HS-5 (cell line): ENCODE measurements at places on chromosomes 1 and 21.

DNA sequence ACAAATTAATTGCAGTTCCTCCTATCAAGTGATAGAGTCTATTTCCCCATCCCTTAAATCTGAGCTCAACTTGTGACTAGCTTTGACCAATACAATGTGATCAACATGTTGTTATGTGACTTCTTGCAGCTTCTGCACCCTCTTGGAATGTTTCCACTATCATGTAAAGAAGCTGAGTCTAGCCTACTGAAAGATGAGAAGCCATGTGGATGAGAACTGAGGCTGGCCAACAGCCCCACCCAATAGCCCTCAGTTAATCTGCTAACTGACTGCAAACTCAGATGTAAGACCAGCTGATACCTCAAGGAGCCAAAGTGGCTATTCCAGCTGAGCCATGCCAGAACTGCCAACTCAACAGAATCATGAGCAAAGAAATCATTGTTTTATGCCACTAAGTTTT is 44.0 kb downstream of the LYST start:
- DNase-seq: no peak

DNA sequence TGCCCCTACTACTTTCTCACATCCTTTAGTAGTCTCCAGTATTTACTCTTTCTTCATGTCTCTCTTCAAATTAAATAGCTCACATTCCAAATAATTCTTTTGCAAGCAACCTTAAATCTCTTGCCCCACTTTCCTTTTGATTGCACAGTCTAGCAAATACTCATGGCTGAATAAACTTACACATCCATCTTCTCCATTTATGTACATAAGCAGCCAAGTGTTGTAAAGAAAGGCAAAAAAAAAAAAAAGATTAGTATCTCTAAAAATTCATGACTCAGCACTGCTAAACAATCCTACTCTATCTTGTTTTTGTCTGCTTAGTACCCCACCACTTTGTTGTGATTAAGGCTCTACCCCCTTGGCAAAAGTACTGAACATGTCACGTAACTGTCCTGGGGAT is 42.6 kb downstream of the F13B start:
- no peak for DNase-seq

DNA sequence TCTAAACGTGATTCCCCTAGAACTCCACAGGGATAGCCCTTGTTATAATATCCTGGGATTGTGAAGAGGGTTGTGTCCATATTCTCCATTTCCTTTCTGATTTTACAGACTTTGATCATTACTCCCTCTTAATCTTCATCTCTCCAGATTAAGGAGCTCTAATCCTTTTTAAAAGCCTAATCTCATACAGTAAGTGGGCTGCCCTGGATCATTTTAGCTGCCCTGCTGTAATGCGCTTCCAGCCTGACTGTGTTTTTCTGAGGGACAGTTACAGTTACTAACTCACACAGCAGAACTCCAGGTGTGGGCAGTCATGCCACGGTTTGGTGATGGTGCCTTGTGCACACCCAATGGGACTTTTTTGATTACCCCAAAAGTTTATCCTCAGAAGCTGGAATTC is 33.5 kb downstream of the PROX1 start:
- no peak for DNase-seq

GRCh38 chr1:34736692-34737091 is 18.2 kb upstream of the GJB5 start:
- no peak for DNase-seq

GRCh38 chr1:247933989-247934388 is 9.3 kb downstream of the OR2AJ1 start:
- no peak for DNase-seq

GRCh38 chr1:77143529-77144121 is 75.6 kb downstream of the PIGK start:
- no peak for DNase-seq

DNA sequence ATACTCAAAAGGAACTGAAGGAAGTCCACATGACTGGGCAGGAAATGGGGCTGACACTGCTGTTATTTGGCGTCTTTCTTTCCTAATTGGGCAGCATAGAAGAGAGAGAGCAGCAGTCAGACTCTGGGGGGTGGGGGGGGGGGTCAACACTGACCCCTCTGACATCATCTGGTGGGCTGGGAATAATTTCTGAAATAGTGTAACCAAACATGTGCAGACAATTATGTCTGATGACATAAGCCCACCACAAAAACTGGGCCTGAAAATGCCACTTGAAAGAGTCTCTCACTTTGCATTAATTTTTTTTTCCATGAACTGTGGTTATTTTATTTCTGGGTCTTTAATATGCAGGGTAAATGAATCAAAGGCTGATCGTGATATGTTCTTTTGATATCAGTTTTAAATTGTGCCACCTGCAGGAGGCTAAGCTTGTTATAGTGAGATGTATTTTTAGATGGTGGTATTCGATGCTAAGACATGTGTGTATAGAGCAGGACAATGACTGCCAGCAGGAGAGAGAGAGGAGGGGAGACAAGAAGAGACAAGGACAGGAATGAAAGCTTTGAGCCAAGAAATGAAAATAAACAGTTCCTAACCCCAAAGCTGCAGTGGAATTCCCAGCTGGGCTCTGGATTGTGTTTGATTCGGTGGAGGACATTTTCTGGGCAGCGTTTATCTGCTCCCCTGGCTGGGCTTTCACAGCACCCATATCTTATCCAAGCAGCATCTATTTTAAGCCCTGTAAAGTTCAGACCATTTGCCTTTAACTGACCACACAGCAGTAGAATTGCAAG is 264.7 kb downstream of the PBX1 start:
- DNase-seq: no peak

GRCh38 chr1:199573047-199573446 is 454.5 kb upstream of the NR5A2 start:
- DNase-seq: no peak

DNA sequence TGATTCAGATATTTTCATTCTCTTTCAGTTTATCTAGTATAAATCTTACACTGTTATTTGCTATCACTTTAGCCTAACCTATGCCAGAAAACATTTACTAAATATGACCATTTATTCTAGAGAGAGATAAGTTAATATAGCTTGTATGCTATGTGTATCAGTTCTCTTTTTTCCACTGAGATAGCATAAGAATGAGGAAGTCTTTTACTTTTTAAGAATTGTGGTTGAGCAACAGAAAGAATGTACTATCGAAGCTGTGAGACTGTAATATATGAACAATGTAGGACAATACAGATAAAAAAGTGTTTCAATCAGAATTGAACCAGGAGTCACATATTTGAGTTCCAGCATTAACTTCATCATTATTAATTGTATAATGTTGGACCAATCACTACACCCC is 479.9 kb upstream of the PLXNA2 start:
- no peak for DNase-seq

- no peak for DNase-seq
Measured at GRCh38 chr1:91400133-91400725, 4.4 kb downstream of the HFM1 start.

- DNase-seq: no peak
Measured at GRCh38 chr1:204439621-204440375, 28.2 kb upstream of the PPP1R15B start.

DNA sequence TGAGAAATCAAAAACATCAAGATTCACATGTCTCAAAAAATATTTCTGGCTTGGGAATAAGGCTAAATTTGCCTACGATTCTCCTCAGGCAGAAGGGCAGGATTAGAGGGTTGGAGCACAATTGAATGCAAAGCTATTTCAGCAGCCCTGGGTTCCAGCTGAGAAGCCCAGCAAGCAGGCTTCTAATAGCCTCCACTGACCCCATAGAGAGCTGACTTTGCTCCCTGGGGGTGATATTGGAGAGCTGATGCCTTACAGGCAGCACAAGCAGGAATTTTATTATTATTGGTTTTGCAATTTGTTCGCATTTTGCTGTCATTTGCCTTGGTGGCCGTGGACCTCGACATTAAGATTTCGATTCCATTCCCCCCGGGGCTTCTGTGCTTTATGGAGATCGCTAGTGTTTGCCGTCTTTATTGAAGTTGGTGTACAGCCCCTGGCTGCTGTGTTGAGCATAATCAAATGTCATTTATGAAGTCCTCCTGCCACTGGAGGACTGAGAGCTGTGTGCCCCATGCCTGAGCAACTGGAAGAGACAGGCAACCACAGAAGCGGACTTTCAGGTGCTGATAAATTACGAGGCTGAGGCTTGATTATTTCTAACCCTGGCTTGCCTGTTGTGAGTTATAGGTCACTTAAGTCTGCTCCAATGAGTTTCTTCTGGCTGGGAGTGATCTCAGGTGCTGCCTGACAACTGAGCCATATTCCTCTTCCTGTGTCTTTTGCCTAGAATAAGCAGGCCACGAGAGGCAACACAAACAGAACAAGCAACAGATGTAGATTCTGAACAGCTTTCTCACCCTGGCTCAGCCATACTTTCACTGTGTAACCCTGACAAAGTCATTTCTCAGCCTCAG is 518.4 kb upstream of the CAMK1G start:
- no peak for DNase-seq

DNA sequence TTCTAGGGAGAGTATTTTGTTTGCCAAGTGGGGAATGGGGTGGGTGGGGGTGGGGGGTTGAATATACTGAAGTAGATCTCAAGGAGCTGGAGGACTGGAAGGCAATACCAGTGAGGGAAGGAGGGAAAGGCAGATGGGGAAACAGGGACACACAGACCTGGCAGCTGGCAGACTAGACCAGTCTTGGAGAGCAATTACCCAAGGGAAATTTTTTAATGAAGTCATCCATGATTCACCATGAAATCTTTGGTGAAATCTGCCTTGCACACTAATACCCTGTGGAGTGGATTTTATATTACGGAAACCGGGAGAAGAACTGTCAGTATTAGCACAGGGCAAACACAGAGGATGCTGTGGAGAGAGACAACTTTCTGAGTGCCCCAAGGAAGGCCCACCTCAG is 29.7 kb upstream of the MARK1 start:
- DNase-seq: no peak

DNA sequence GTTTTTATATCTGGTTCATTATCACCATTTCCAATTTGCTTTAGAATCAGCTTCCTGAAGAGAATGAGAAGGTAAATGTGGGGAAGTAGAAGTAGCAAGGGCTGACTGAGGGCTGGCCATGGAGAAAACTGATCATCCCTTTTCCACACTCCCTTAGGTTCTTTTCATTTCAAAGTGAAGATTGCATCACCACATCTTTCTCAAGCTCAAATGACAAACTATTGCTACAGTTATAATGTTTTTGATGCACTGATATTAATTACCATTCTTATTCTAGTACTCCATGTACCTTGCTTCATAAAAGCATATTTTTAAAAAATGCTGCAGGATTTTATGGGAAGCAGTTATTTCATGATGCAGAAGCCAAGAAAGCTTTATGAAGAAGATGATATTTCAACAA is 7.9 kb upstream of the AK5 start:
- no peak for DNase-seq

DNA sequence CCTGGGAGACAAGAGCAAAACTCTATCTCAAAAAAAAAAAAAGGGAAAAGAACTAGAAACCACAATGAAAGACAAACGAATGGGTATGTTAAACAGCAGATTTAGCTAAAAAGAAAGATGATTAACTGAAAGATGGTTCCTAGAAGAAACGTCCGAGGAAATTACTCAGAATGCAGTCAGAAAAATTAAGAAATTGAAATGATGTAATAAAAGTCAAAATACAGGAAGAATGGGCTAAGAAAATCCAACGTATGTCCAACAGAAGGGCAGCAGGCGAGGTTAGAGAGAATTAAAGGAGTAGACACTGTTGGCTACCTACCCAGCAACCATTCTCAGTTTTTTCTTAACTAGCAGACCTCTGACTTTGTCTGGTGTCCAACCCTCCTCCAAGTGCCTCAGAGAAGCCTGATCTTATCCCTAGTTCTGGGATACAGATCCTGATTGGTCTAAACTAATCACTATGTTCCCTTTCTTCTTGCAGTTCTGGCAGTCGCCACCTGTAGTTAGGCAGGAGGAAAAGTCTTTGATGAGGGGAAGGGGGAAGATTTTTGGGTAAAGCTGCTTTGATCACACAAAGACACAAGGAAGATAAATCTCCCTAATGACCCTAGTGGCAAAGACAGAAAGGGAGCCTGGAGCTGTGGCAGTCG is 25.7 kb downstream of the GPR161 start:
- DNase-seq: no peak

DNA sequence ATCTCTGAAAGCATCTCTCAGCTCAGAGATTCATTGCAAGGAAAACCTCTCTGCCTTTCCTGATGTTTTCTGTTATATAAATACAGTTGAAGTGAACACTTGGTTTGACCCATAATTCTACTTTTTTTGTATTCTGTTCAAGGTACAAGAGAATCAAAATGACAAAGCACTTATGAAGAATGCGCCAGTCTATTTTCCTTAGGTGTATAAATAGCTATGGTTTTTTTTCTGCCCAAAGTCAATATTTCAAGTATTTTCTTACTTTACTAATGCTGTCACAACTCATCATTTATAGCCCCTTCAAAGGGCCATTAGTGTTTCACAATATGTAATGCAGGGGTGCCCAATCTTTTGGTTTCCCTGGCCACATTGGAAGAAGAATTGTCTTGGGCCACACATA is 142.5 kb upstream of the C1orf105 start:
- DNase-seq: no peak
